ENCODE measurements at places on chromosomes 1 and 21.

GRCh38 chr1:3482378-3482849 lies 27.9 kb downstream of the ARHGEF16 start:
- DNase-seq = no peak

- DNase-seq = no peak
Measured at GRCh38 chr1:16204634-16205333, 7.7 kb downstream of the ARHGEF19 start.

DNA sequence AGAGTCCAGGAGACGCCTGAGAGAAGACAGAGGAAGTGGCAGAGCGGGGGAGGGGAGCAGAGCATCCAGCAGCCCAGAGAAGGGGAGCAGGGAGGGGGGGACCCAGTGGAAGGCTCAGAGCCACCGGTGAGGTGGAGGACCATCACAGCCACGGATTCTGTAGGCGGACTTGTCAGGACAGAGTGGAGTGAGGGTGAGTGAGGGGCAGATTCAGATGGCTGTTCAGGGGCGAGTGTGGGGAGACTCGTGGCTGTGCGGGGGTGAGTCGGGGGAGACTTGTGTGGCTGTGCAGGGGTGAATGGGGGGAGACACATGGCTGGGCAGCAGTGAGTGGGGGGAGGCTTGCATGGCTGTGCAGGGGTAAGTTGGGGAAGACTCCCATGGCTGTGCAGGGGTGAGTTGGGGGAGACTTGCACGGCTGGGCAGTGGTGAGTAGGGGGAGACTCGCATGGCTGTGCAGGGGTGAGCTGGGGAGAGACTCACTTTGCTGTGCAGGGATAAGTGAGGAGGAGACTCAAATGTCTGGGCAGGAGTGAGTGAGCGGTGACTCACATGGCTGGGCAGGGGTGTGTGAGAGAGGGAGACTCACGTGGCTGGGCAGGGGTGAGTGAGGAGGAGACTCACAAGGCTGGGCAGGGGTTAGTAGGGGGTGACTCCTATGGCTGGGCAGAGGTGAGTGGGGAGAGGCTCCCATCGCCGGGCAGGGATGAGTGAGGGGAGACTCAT lies 56.8 kb upstream of the ABCG1 start:
- DNase-seq = no peak

GRCh38 chr1:84083307-84083706 lies 60.8 kb upstream of the PRKACB start:
- DNase-seq = no peak

DNA sequence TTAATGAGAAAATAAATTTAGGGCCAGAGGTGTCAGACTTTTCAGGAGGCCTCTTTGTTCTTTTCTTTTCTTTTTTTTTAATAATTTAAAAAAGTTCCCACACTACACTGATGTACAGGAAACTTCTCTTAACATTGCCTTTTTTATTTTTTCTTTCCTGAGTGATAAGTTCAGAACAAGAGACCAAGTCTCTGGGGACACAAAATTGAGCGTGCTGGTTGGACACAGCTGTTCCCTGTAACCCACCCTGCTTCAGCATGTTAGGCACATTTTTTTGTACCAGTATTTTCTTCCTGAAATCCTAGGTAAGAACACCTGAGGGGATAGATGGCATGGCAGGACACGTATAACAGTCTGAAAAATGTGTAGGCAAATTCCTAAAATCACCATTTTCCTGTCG lies 50.1 kb downstream of the PBX1 start:
- DNase-seq = no peak

- DNase-seq = no peak
Measured at GRCh38 chr1:27603309-27603680, 649 bp downstream of the AHDC1 start.

GRCh38 chr1:10606064-10606463 lies 131.3 kb downstream of the PEX14 start:
- DNase-seq = no peak

- no peak for DNase-seq
Measured at GRCh38 chr1:231279683-231280082, 38.7 kb downstream of the GNPAT start.

- no peak for DNase-seq
Measured at GRCh38 chr1:204962742-204963632, 80.0 kb upstream of the CNTN2 start.

GRCh38 chr1:54409156-54410142 lies 3.3 kb upstream of the SSBP3 start:
- no peak for DNase-seq

DNA sequence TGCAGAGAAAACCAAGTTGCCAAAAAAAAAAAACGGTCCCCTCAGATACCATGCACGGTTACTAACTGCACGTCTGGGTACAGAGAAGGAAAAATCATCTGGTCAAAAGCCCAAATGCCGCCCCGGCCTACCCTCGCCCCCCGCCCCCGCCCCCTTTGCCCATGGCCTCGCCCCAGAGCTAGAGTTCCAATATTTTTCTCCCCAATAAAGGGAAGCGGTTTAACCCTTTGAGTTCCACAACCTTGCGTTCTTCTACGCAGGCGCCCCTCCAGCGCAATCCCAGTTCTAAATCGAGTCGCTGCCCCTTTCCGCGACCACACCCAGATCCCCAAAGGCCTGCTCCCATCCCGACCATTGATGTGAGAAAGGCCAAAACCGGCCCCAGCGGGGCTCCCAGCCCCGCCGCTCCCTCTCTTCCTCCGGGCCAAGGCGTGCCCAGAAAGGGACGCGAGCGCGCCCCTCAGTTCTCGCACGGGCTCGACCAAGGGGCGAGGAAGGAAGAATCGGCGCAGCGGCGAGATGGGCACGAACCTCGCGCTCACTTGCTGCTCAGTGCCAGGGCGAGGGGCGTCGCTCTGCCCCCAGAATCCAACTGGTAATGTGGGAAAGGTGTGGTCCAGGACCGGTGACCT lies 797 bp downstream of the WDR47 start:
- no peak for DNase-seq

- DNase-seq = no peak
Measured at GRCh38 chr1:233097546-233097945, 147.1 kb downstream of the NTPCR start.

DNA sequence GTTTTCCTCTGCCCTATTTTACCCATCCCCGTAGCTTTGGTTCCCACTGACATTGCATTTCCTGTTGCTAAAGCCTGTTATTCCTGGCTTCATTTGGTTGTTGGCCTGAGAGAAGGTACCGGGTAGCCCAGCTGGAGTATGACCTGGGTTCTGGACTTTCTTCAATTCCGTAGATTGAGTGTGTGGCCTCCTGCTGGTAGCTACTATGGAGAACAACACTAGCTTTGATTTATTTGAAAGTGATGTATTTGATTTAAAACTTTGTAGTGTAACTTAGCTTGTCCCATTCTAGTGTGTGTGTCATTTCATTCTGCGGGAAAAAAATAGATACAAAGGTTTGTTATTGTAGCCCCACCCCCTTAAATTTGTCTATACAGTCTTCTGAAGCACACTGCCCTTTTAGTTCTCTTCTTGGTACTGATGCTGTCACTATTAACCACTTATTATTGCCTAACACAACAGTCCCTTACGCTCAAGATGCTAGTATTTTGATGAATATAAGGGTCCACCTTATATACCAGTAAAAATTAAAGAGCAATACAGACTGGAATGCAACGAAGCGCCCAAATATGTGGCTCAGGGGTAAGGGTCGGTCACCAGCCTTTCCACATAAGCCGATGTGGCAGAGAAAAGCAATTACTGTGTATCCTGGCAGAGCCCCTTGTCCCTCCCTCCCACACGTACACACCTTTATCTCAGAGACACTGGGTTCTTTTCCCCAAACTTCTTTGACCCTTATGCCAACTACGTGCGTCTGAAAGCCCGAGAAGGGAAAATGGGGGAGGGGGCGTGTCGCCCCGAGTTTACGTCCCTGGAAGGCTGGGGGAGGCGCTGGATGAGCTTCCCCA lies 643 bp upstream of the MOV10 start:
- no peak for DNase-seq

- no peak for DNase-seq
Measured at GRCh38 chr1:95122151-95122697, 5.1 kb downstream of the TLCD4 start.

- no peak for DNase-seq
Measured at GRCh38 chr1:96579636-96580035, 141.9 kb upstream of the PTBP2 start.

DNA sequence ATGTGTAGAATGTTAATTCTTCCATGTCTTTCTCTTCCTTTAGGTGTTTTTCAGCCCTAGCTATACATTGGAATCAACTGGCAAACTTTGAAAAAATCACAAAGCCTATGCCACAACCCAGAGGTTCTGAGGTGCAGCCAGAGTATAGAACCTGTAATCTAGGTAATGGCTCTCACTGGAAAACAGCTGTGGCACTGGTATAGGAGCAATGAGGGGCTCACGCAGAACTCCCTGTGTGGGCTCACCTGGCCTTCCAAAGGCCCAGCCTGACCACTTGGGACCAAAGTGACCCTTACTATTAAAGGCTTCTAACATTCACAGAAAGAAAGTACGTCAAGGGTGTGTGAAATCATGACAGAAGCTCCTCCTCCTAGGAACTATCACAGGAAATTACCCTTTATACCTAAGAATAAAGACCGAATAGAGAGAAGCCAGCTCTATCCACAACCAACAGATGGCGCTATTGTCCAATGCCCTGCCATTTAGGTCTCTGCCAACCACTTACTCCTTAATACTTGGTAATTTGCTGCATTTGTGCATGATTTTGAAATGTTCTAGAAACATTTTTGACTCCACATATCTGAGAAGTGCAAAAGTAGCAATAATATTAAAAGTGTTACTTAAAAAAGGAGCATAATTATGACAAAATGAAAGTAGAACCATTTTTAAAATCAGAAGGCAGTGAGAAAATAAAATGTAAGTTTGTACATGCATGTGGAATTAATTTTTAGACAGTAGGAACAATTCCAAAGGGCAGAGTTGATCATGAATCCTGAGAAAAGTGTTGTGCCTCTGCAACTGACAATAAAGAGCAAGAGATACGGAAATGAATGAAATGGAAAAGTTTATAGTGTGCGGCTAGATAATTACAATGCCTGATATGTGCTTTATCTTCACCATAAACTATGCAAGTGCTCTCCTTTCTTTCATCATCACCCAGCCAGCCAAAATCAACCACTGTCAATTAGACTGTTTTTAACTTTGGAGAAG lies 93.1 kb upstream of the HAO2 start:
- no peak for DNase-seq

DNA sequence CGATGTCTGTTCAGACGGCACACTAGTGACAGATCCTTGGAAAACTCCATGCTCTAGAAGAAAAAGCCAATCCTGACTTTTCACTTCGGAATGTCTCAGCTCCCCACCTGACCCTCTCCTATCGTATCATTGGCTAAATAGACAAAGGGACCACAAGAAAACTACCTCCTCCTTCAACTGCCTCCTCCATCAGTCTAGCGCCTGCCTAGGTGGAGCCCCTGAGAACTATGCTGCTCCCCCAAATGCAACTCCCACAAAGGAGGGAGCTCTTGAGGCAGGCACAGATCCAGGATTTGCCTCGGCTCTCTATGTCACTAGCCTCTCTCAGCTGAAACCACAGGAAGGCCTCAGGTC lies 148.4 kb downstream of the TOMM20 start:
- DNase-seq = no peak

GRCh38 chr1:116754198-116754977 lies at the start of gene CD2:
Gene CD2 (plus strand): TSS chr1:116754430. CDS start chr1:116754493, 63 bp downstream.
- no peak for DNase-seq

GRCh38 chr1:3837200-3837599 lies 19.8 kb downstream of the CEP104 start:
- no peak for DNase-seq

GRCh38 chr1:210358626-210359025 lies 29.9 kb downstream of the HHAT start:
- DNase-seq = no peak
